Stimulated activated CD4-positive, alpha-beta T cell treated with anti-CD3 and anti-CD28 coated beads, TNF-alpha, amount 100 ng/mL, for 24 hours (primary cell): ENCODE measurements at places on chromosomes 7 and 10.

GRCh38 chr7:13742811-13743210 is 246.7 kb downstream of the ETV1 start:
- DNase-seq = no peak

GRCh38 chr10:132526676-132527075 is 10.9 kb upstream of the INPP5A start:
- DNase-seq = no peak

GRCh38 chr10:112353046-112353445 is 20.9 kb upstream of the ACSL5 start:
- DNase-seq = no peak

DNA sequence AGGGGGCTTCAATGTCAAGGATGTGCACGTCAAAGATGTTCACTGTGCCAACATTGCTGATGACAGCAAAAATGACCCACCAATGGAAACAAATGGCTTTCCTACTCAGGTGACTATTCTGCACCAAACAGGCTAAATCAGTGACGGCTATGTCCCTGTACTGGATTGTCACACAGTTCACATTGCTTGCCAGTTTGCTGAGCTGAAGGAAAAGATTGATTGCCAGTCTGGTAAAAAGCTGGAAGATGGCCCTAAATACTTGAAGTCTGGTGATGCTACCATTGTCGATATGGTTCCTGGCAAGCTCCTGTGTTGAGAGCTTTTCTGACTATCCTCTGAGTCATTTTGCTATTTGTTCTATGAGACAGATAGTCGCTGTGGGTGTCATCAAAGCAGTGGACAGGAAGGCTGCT is 202.2 kb upstream of the ETV1 start:
- DNase-seq = no peak

- DNase-seq = no peak
Observed at GRCh38 chr10:86957471-86958115, at the start of gene MMRN2. Gene MMRN2, minus strand, starts transcription at chr10:86957615. Its CDS starts 74 bp downstream, at chr10:86957541.

DNA sequence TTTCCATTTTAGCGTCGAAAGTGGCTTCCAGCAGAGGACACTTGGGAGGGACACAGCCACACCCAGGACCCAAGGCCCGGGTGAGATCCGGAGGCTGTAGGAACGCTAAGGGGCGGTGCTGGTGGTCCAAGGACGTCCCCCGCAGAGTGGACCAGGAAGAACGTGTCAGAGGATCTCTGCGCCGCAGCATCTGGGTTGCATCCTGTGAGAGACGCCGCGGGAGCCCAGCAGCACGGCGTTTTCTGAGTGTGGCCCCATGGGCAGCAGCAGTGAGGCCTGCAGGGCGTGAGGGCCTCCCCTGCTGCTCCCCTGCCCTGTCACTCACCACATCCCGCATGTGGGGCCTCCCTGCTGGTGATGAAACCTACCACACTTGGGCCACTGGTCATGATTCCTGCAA is 40.5 kb upstream of the BNIP3 start:
- DNase-seq = no peak

GRCh38 chr7:90574146-90574819 is 21.8 kb upstream of the CDK14 start:
- no peak for DNase-seq

DNA sequence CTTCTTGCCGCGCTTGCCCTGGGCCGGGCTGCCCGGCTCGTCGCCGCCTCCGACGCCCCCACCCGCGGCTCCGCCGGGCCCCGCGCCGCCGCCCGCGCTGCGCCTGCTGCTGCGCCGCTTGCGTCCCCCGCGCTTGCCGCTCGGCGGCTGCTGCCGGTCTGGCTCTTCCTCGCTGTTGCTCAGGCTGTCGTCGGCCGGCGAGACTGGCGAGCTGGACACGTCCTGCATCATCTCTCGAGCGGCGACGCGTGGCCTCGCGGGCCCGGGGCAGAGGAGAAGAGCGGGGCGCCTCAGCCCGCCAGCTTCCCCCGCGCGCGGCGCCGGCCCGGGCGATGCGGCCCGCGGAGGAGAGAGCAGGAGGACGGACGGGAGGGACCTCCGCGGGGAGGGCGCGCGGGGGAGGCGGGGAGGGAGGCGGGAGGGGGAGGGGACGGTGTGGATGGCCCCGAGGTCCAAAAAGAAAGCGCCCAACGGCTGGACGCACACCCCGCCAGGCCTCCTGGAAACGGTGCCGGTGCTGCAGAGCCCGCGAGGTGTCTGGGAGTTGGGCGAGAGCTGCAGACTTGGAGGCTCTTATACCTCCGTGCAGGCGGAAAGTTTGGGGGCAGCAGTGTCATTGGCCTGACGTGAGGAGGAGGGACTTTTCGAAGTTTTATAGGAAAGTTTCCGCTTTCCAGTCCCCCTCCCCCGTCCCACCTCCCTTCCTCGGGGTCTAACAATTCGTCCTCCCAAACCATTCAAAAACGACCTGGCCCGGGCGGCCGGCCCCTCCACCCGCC is at the start of gene TWIST1:
Gene TWIST1, minus strand, starts transcription at position 546 of the 779 bp plus-strand sequence. Its CDS starts 315 bp downstream, at position 231.
- DNase-seq = no peak

- no peak for DNase-seq
Observed at GRCh38 chr10:113628607-113629153, 35.2 kb downstream of the NRAP start.
